ENCODE measurements at places on chromosomes 2 and 18.

DNA sequence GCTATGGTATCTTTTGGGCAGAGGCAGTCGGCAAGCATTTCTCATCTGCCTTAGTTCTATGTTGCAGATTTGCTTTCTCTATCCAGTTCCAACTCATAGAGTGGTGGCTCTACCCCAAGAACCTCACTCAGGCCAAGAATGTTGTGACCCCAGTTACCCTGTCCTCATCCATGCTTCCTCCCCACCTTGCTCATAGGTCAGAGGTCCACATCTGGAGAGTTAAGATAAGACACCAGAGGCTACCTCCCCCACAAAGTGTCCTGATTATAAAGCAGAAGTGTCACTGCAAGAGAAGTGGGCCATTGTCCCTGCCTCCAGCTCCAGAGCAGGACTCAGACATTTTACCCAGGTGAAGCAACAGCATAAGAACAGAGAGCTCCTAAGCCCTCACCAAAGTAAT lies 276.8 kb upstream of the CHST9 start:
- DNase-seq, result no peak

DNA sequence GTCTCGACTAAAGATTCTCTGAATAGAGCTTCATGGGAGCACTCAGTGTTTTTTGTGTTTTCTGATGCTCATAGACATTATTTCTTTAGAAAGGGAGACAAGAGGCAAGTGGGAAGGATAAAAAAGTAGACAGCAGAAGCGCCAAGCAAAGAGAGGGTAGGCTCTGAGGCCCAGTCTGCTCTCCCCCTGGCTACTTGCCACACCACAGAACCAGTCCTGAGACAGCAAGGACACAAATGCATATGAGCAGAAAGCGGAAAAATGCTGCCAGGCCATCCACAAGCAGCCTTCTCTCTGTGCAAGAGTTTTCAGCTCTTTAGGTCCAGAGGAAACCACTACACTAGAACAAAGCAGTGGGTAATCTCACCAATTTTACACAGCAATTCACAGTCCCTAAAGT lies 285.4 kb downstream of the ZNF521 start:
- DNase-seq, result no peak

- DNase-seq, result no peak
These were observed 230.9 kb upstream of the SLC14A2 start for GRCh38 chr18:45384137-45384961.

- DNase-seq, result no peak
These were observed 20.9 kb upstream of the RPRD1A start for GRCh38 chr18:36088256-36088655.

DNA sequence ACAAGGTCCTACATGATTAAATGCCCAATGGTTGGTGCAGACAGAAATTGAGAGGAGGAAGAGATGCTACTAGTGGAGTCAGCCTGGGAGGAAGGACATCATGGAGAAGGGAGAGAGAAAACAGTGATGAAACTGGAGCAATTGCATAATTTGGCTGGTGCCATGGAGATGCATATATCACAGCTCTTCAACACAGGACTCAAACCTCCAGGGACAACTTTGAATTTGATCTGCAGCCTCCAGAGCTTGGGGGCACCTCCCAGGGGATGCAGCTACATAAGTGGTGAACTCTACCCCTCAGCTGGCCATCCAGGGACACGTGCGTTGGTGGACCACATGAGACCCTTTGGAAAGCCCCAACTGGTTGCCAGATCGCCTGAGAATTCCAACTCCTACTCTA lies 80.4 kb downstream of the CTAGE1 start:
- DNase-seq, result no peak

- no peak for DNase-seq
These were observed 91.1 kb downstream of the INHBB start for GRCh38 chr2:120436885-120437603.
